ENCODE measurements at places on chromosomes 13 and 19.

GRCh38 chr13:24921003-24921402, 157.0 kb downstream of the RNF17 start:
- no peak for DNase-seq

DNA sequence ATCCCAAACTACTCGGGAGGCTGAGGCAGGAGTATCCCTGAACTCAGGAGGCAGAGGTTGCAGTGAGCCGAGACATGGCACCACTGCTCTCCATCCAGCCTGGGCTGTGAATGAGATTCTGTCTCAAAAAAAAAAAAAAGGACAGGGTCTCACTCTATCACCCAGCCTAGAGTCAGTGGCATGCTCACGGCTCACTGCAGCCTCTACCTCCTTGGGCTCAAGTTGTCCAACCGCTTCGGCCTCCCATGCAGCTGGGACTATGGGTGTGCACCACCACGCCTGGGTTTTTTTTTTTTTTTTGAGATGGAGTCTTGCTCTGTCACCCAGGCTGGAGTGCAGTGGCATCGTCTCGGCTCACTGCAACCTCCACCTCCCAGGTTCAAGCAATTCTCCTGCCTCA, 14.6 kb downstream of the MKNK2 start:
- peak; percentile 20 for DNase-seq

- no peak for DNase-seq
Measured at GRCh38 chr13:106104281-106104901, 431.1 kb downstream of the EFNB2 start.

GRCh38 chr19:4328243-4328990, 10.2 kb downstream of the STAP2 start:
- peak; percentile 94 for DNase-seq

DNA sequence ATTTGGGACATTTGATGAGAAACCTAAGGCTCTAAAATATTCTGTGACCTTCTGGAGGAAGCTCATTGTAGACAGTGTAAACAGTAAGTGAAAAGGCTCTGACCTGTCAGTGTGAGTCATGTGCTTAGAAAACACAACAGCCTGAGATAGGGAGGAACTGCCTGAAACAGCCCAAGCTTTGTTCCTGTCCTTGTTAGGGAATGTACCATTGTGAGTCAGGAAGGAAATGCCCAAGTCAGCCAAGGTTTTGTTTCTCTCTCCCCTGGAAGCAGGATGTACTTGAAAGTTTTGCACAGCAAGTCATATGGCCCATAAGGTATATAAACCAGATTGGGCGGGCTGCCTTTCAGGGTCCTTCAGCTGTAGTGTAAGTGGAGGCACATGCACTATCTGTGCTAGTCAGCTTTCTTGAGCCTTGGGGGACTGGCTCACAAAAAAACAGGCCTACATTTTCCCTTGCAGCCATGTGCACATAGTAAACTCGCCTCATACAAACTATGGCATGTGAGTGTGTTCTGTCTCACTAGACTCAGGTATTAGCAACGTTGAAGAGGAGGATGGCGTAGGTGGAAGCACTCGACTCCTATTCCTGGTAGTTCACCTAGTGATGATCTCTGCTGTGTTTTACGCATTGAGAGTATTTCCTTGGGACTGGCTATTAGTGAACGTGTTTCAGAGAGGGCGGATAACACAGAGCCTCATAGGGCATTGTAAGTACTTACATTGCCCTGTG, 141.2 kb upstream of the KLHL1 start:
- no peak for DNase-seq

GRCh38 chr13:25502551-25502950, 130.8 kb downstream of the ATP8A2 start:
- no peak for DNase-seq

- no peak for DNase-seq
Measured at GRCh38 chr13:77866971-77867370, 51.7 kb downstream of the EDNRB start.

GRCh38 chr13:77033717-77034302, 6.9 kb upstream of the FBXL3 start:
- no peak for DNase-seq

GRCh38 chr13:90336507-90336906, 1011.0 kb upstream of the MIR17HG start:
- no peak for DNase-seq

DNA sequence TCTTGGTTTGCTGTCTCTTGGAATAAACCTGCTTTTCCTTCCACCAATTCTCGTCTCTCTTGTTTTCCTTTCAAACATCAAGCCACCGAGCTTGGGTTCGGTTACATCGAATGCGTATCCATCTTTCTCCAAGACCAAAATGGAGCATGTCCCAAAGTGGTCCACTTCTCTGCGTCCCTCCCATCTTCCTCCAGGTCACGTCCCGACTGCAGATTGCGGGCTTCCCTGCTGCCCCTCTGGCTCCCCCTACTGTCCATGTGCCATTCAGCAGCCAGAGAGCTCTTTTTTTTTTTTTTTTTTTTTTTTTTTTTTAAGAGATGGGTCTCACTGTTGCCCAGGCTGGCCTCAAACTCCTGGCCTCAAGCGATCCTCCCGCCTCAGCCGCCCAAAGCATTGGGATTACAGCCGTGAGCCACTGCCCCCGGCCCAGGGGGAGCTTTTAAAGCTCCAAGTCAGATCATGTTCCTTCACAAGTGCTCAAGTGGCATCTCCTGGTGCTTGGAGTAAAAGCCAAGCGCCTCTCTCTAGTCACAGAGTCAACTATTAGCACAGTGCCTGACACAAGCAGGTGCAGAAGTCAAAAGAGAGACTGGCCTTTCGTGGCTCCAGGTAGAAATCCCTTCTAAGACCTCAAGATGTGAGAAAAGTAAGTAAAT, 10.0 kb downstream of the COL5A3 start:
- DNase-seq = peak; percentile 75

- no peak for DNase-seq
Measured at GRCh38 chr13:110216398-110217041, 90.4 kb downstream of the COL4A1 start.

- DNase-seq = peak; percentile 83
Measured at GRCh38 chr19:2887391-2887914, 13.3 kb upstream of the ZNF57 start.

DNA sequence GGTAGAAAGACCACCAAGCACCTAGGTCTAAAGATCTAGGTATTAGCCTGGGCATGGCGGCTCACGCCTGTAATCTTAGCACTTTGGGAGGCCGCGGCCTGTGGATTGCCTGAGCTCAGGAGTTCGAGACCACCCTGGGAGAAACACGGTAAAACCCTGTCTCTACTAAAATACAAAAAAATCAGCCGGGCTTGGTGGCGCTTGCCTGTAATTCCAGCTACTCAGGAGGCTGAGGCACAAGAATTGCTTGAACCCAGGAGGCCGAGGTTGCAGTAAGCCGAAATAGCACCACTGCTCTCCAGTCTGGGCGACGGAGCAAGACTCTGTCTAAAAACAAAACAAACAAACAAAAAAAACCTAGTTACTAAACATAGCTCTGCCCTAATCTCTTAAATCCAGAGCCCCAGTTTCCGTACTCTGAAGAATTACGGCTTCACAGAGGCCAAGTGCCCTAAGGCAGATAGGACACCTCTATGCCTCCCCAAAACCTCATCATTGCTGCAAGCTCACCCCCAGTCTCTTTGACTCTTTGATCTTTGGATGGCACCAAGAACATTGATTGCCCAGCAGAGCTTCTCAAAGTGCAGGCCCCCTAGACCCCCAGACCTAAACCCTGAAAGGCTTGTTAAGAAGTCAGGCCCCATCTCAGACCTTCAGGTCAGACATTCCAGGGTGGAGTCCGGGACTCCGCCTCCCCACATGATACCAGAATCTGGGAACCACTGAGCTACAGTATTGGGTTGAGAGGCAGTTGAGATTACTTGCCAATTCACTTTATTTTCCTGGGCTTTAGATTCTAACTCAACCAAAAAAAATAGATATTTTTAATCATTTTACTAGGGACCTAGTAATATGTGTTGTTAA, 2.8 kb downstream of the COL4A2 start:
- no peak for DNase-seq
